ENCODE measurements at places on chromosomes 7 and 10.

DNA sequence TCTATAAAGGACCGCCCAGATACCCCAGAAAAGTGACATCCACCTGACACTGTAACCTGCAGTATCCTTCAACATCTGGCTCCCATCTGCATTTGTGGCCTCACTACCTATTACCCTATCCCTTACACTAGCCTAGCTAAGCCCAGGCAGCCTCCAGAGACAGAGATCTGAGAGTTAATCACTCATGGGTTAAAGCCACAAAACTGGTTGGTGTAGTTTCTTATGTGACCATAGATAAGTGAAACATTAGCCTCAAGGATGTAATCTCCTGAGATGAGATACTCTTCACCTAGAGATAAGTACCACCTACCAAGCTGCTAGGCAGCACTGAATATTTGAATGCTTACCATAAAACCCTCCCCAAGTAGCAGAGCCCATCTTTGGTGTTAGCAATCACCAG is 35.4 kb downstream of the CTTNBP2 start:
- DNase-seq = no peak

- no peak for DNase-seq
Measured at GRCh38 chr7:44325811-44326241, 432 bp upstream of the CAMK2B start.

GRCh38 chr7:100865938-100866728 is 1.1 kb upstream of the TRIP6 start:
- peak; percentile 64 for DNase-seq

GRCh38 chr10:133401500-133401899 is 7.5 kb downstream of the MTG1 start:
- DNase-seq = no peak

- DNase-seq = no peak
Measured at GRCh38 chr7:8462309-8462708, 28.9 kb downstream of the NXPH1 start.

- DNase-seq = no peak
Measured at GRCh38 chr10:34908481-34908880, 93.4 kb upstream of the PARD3 start.

GRCh38 chr10:77037735-77038403 is 599.7 kb downstream of the KCNMA1 start:
- DNase-seq = no peak

DNA sequence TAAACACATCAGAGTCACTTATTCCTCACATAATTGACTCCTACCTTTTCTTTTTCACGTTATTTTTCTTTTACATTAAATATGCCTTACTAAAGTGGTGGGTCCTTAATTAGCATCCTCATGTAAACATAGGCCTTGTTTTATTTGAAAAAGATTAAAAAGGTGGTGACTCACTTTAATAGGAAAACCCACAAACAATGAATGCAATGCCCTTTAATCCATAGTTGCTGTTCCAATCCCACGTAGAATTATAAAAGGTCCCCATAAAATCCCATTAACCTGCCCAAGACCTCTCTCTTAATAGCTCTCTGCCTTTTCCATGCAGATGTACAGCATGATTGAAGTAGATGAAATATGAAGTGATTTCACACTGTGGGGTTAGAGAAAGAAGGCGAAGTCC is 32.2 kb downstream of the SLC16A12 start:
- DNase-seq = no peak

DNA sequence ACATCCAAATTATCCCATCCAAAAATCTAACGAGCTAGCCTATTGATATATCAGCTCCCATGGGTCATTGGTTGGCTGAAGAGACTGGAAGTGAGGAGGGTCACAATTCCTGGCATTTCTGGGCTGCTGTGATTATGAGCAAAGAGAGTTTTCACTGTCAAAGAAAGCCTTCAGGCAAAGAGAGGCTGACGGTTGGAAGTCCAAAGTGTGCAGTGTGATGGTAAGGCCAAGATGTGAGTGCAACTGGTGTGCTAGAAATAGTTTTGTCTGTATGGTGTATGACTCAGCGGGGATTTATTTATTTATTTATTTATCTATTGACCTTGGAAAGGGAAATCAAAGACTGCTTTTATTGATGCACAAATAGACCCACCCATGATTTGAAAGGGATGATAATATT is 75.0 kb downstream of the AASS start:
- DNase-seq = no peak

DNA sequence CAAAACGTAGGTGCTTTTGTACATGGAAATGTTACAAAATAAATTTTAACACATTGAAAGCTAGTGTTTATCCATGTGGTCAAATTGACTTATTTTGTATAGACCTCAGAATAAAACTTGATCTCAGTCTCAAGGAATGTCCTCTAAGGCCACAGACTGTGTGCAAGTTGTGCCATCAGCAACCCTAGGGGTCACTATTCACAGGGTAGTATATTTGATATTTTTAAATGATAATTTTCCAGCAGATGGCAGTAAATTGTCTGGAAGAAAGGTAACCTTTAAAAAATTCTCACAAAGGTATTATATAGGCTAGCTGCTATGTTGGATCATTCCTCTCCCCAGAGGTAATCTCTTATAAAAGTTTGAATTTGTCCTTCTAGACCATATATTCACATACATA is 12.9 kb upstream of the SNX10 start:
- peak; percentile 31 for DNase-seq

GRCh38 chr7:12291870-12292269 is 80.8 kb downstream of the TMEM106B start:
- no peak for DNase-seq

- no peak for DNase-seq
Measured at GRCh38 chr7:97659363-97660045, 72.4 kb upstream of the TAC1 start.

- peak; percentile 54 for DNase-seq
Measured at GRCh38 chr10:132915411-132915810, 27.0 kb downstream of the CFAP46 start.

- DNase-seq = no peak
Measured at GRCh38 chr7:107208024-107208521, 39.3 kb downstream of the HBP1 start.

GRCh38 chr10:28633750-28634149 is 43.6 kb upstream of the BAMBI start:
- DNase-seq = no peak

- DNase-seq = no peak
Measured at GRCh38 chr10:60534761-60535389, 145.2 kb upstream of the ANK3 start.

DNA sequence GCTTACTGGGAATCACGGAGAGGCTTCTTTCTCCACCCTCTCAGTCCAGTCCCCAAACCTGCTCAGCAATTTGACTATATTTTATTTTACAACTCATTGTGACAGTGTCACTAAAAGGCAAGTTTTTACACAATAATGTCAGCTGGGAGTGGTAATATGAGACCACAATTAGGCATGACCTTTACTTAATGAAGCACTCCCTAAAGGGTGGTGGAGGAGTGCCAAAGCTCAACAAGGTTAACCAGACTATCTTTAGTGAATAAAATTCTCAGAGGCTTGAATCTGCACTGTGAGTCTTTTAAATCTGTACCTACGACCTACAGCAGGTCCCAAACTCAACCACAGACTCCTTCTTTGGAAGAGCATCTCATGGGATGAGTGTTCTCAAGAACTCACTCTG is 215.6 kb downstream of the TAX1BP1 start:
- DNase-seq = no peak

DNA sequence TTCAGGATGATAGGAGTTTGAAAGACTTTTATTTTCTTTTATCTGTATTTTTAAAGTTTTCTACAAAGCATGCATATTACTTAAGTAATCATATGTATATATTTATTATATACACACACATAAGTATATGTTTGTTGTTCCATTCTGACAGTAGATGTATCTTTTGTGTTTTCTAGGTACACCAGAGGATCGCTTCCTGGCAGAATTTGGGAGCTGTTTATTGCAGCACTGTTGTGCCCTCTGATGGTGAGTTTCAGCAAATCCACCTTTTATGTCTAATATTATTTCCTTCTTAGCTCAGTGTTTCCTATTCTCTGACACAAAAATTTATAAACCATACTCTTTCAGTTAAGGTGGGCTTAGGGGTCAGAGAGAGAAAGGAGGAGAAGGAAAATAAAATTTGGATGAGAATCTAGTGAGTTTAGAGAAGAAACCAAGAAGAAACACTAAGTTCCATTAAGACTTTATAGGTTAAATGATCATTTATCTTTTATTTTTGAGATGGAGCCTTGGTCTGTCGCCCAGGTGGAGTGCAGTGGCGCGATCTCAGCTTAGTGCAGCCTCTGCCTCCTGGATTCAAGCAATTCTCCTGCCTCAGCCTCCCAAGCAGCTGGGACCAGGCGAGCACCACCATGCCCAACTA is 59.2 kb upstream of the OIT3 start:
- peak; percentile 57 for DNase-seq

DNA sequence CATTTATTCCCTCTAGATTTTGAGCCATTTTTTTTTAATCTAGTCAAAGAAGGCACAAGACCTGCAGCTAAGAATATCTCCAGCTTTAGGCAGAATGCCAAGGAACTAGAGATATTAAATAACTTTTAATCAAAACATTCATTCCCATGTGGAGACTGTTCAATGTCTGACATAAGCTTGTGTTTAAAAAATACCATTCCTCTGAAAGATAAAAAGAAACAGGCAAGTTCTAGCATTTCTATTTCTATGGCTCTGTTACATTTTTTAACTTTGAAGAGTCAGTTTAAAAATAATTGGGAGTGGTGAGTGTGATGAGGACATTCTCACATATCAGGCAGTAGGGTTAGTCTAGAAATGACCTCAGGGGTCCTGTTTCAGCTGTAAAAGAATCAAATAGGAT is 48.0 kb downstream of the RHOBTB1 start:
- DNase-seq = no peak

DNA sequence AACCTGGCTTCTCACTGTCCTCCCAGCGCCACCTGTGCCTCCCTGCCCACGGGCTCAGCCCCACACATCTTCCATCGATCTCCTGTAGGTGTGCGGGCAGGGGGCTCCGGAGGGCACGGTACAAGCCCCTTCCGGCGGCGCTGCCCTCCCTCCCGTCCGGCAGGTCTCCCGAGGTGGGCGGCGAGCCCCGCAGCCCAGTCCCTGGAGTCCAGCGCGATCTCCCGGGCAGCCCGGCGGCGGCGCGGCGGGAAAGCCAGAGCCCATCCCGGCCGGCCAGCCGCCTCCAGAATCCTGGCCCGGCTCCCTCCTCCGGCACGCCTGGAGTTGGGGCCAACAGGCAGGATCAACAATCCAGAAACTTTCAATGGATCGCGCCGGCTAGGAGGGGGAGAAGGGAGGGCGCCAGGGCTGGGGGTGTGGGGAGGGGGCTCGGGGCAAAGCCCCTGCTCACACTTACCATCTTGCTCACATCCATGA is 100.1 kb downstream of the HIP1 start:
- DNase-seq = no peak

GRCh38 chr10:95276367-95277200 is 14.2 kb downstream of the PDLIM1 start:
- DNase-seq = no peak

DNA sequence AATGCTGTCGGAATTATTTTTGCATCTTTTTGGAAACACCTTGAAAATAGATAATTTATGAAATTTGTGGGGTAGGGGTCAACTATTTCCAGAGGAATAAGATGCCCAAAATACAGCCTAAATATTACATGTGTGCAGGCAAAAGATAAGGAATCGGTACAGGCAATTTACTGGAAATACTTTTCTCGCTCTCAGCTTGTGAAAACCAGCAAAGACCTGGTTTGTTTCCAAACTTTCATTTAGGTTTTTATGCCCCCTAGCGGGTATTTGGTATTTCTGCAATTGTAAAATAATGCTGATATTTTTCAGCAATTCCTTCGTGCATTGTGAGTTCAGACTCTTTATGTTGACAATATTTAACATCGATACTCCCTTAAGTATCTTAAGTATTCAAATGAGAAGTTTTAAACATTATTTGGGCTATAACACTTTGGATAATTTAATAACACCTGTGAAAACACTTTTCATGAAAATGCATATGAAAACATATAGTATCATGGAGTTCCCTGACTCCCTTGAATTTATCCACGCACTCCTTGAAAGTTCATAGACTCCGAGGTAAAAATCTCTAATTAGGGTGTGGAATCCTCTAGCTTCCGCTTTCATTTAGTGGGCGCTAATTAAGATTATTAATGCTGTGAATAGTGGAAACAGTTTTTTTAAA is 132.4 kb downstream of the TSPAN12 start:
- peak; percentile 56 for DNase-seq

GRCh38 chr10:78864761-78865537 is 203.8 kb upstream of the ZMIZ1 start:
- no peak for DNase-seq

DNA sequence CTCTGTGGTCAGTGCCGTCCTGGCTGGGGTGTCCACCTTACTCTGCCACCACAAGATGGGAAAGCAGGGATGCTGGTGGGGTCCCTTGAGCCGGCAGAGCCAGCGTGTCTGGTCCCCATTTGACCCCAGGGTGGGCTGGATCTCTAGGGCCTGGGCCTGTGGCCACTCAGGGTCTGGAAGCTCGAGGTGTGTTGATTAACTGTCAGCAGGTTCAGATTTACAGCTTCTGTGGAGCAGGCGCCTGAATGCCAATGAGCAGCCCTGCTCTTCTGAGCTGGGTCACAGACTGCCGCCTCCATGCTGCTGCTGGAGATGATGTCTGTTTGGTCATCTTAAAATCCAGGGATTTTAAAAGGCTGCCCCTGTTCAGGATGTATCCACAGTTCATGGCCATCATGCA is 11.3 kb upstream of the DPYSL4 start:
- no peak for DNase-seq

DNA sequence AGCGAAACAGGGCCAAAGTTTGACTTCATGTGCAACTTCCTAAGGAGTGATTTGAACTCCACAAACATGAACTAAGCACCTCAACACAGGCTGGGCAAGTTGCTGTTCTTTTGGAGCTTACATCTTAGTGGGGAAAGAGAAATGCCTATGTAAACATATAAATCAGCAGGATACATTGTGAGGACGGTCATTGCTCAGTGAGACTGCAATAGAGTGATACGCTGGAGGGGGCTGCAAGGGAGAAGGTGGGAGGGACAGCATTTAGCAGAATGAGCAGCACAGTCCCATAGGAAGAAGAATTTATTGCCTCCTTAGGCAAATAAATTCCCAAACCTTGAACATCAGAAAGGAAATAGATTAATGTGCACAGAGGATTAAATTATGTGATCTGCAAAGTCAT is 90.0 kb downstream of the EGFR start:
- no peak for DNase-seq

DNA sequence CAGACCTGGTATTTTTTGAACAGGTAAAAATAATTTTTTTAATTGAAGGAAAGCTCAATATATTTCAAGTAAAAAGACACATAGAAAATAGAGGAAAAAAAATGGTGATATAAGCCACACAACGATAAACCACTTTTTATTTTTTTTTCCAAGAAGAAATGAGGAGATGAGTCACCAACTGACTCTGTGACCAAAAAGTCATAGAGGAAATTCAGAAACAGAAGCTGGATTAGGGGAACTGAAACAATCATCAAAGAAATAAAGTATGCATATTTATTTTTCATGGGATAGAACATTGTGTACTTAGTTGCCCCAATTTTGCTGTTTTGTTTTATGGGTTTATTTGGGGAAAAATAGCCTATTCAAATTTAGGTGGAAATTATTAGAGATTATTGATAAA is 176.8 kb upstream of the AGR3 start:
- DNase-seq = no peak
